Activated CD4-positive, alpha-beta T cell treated with anti-CD3 and anti-CD28 coated beads, Interleukin-2, amount 10 ng/mL, durations not matched to agents 7 days and 5 days (primary cell): ENCODE measurements at places on chromosomes 11 and 22. TPM values are rescaled to one million over a fixed set of nuclear protein-coding genes. Genes with fewer than 3 reads are reported as not detected.

- H3K4me3 ChIP-seq, result no peak overlapping the region
- H3K36me3 ChIP-seq, result no peaks in the 10 kb centered on the region
Observed at GRCh38 chr11:79449040-79449439, 8.2 kb upstream of the TENM4 start.

Gene TANGO2
- 39.7 TPM for total RNA-seq

- H3K36me3 ChIP-seq, result no peaks in the 10 kb centered on the region
- DNase-seq, result no peak
- no peaks in the 10 kb centered on the region for H3K4me1 ChIP-seq
- no peaks in the 10 kb centered on the region for H3K27me3 ChIP-seq
- H3K27ac ChIP-seq, result no peak overlapping the region
- H3K4me3 ChIP-seq, result no peak overlapping the region
Observed at GRCh38 chr11:17780668-17781067, 46.1 kb downstream of the KCNC1 start.

GRCh38 chr11:10426475-10426874, 28.6 kb upstream of the AMPD3 start:
- no peak for DNase-seq
- no peak overlapping the region for H3K4me3 ChIP-seq
- peaks cover 39% of the 10 kb centered on the region for H3K27me3 ChIP-seq
- H3K27ac ChIP-seq, result no peak overlapping the region

DNA sequence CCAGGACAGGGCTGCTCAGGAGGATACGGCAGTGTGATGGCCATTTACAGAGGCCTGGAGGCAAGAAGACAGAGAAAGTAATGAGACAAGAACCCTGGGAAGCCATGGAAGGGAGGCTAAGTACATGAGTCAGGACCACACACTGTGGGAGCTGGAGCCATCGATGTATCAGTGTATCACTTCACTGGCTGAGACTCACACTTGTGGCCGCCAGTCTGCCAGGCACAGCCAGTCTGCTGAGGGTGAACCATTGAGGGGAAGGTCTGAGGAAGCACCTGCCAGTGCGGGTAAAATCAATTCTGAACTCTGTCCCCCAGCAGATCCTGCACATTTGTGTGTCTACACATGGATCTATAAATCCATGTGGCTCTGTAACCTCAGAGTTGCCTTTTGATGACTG, 195.6 kb downstream of the GRIK4 start:
- no peak overlapping the region for H3K4me3 ChIP-seq
- no peak for DNase-seq
- H3K36me3 ChIP-seq, result no peaks in the 10 kb centered on the region
- H3K4me1 ChIP-seq, result no peaks in the 10 kb centered on the region

Gene FBLN1
- total RNA-seq, result not detected

DNA sequence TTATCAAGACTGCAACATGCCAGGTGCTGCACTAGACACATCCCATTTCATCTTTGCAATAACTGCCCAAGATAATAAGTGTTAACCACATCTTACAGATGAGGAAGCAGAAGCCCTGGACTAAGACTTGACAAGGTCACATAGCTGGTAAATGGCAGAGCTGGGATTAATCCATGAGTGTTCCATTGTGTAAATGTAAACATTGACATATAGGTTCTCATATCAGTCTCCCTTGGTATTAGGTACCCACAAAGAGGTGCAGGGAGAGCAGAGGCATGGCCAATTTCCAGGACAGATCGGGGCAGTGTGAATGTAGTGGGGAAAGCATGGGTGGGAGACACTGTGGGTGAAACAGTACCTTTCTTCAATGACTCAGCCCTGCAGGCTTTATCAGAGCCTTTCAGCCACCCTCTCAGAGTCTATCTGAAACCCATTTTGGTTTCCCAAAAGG, 17.9 kb downstream of the MICAL2 start:
- DNase-seq, result no peak
- no peak overlapping the region for H3K4me3 ChIP-seq
- peaks cover 61% of the 10 kb centered on the region for H3K4me1 ChIP-seq
- no peak overlapping the region for H3K27ac ChIP-seq
- H3K36me3 ChIP-seq, result peaks cover 5% of the 10 kb centered on the region

GRCh38 chr11:92340839-92341238, 116.2 kb downstream of the FAT3 start:
- no peak overlapping the region for H3K27ac ChIP-seq
- no peaks in the 10 kb centered on the region for H3K36me3 ChIP-seq
- no peaks in the 10 kb centered on the region for H3K4me1 ChIP-seq
- DNase-seq, result no peak
- H3K4me3 ChIP-seq, result no peak overlapping the region

GRCh38 chr11:12733091-12733490, 58.9 kb downstream of the TEAD1 start:
- H3K27ac ChIP-seq, result no peak overlapping the region
- DNase-seq, result no peak
- no peaks in the 10 kb centered on the region for H3K36me3 ChIP-seq
- no peak overlapping the region for H3K4me3 ChIP-seq
- peaks cover 39% of the 10 kb centered on the region for H3K27me3 ChIP-seq

DNA sequence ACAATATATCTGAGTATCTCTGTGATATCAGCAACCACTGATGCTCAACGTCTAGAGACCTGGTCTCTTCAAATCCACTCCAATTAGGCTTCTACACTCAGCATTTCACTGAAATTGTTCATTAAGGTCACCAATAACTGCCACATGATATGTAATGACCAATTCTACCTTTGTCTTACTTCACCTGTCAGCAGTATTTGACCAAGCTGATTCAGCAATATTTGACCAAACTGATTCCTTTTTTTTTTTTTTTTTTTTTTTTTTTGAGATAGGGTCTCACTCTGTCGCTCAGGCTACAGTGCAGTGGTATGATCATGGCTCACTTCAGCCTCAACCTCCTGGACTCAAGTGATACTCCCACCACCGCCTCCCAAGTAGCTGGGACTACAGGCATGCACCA, 5.6 kb downstream of the TSG101 start:
- peaks cover 22% of the 10 kb centered on the region for H3K36me3 ChIP-seq
- peaks cover 24% of the 10 kb centered on the region for H3K4me1 ChIP-seq
- H3K4me3 ChIP-seq, result no peak overlapping the region
- H3K27me3 ChIP-seq, result no peaks in the 10 kb centered on the region

Gene ZNF215
- 0.96 TPM for total RNA-seq

DNA sequence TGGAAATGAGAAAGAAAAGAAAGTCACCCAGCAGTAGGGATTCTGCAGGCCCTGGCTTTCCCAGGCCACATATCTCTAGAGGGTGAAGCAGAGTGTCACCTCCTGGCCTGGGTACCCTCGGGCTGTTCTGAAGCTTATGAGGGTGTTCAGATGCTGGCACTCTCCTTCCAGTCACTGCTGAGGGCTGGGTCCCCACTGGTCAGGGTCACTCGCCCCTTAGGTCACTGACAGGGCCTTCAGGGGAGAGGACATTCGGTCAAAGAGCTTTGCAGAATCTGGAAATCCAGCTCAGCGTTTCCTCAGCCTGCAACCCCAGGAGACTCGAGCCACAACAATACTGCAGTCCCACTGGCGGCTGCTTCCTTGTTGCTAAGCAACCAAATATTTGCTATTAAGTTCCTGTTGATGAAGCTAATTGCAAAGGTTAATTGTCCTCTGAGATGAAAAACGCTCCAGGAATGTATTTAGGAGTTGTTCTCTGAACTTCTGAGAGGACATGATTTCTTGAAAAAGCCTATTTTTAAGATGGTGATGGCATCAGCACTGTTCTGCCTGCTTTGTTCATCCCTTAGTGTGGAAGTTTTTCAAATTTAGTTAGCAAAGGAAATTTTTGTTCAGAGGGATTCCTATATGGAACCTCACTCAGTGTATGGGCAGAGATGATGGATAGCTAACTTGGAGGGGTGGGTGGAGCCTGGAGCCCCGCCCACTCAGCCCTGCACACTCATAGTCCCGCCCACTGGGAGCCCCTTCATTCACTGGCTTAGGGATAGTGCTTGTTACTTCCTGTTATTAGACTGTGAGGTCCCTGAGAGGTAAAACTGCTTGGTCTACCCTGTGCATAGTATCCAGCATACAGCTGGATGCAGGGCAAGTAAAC, 109.2 kb downstream of the CSNK2A3 start:
- no peaks in the 10 kb centered on the region for H3K27me3 ChIP-seq
- no peaks in the 10 kb centered on the region for H3K4me1 ChIP-seq
- H3K36me3 ChIP-seq, result peaks cover 4% of the 10 kb centered on the region
- no peak for DNase-seq
- H3K27ac ChIP-seq, result no peak overlapping the region

GRCh38 chr11:64107303-64107702, 58.6 kb downstream of the MACROD1 start:
- no peak for DNase-seq
- no peaks in the 10 kb centered on the region for H3K4me1 ChIP-seq
- no peak overlapping the region for H3K27ac ChIP-seq
- H3K36me3 ChIP-seq, result no peaks in the 10 kb centered on the region

Gene HEPHL1
- total RNA-seq, result not detected

DNA sequence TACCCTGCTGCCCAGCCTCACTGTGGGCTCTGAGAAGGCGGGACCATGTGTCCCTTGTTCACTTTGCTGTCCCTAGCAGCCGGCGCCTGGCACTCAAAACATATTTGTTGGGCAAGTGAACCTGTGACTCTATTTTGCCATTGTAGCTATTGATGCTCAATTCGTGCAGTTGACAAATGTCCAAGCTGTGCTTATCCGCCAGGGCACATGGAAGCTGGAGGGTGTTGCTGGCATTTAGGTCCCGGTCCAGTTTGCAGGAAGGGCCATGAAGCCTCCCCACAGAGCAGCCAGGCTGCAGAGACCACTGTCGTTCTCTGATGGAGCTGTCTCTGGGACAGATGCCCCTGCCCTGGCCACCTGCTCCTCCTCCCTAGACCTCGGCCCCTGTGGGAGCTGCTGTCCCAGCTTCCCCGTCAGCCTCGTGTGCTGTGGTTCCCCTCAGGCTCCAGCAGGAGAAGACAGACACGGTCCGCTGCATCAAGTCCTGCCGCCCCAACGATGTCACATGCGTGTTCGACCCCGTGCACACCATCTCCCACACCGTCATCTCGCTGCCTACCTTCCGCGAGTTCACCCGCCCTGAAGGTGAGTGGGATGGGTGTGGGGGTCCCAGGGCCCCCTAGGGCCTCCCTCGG, 71.5 kb downstream of the FBLN1 start:
- H3K4me1 ChIP-seq, result no peaks in the 10 kb centered on the region
- no peak overlapping the region for H3K27ac ChIP-seq
- no peak for DNase-seq
- peaks cover 2% of the 10 kb centered on the region for H3K27me3 ChIP-seq
- H3K4me3 ChIP-seq, result no peak overlapping the region

- H3K4me1 ChIP-seq, result no peaks in the 10 kb centered on the region
- no peak for DNase-seq
- H3K36me3 ChIP-seq, result no peaks in the 10 kb centered on the region
- no peak overlapping the region for H3K4me3 ChIP-seq
- no peaks in the 10 kb centered on the region for H3K27me3 ChIP-seq
Observed at GRCh38 chr11:84829162-84829561, 798.0 kb downstream of the DLG2 start.

DNA sequence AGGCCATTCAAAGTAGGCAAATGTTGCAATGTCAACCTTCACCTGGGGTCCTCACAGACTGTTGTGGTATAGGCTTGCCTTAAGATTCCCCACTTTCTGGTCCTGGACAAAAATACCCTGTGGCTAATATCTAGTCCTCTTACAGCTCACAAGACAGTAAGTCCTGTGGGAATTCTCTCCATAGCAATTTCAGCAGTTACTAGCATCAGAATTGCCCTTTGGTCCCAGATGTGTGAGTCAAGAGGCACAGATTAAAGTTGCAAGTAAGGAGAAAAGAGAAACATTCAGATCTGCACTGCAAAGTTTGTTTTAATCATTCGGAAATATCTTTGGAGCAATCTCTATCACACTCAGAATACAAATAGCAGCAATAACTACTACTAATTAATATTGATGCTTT, 420.2 kb downstream of the NTM start:
- H3K27ac ChIP-seq, result no peak overlapping the region
- H3K27me3 ChIP-seq, result no peaks in the 10 kb centered on the region
- H3K4me3 ChIP-seq, result no peak overlapping the region
- H3K4me1 ChIP-seq, result no peaks in the 10 kb centered on the region
- H3K36me3 ChIP-seq, result no peaks in the 10 kb centered on the region
